Mesendoderm (in vitro differentiated cells): ENCODE measurements at places on chromosomes 12 and 14.

DNA sequence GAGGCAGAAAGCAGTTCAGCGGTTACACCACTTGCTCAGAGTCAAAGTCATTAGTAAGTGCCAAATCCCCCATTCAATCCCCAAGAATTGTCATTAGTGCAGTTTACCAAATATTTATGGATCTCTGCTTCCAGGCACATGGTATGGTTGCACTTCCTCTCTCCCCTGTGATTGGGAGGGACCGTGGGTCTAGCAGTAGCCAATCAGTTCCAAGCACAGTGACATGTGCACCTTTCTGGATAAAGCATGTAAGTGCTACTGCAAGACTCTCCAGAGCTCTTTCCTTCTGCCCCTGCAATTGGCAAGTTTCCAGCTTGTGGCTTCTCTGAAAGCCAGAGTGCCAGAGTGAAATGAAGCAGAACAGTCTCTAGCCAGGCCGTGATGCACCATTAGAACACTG lies 85.3 kb upstream of the FLRT2 start:
- no peak for DNase-seq
- H3K36me3 ChIP-seq: no peaks in the 10 kb centered on the region
- no peaks in the 10 kb centered on the region for H3K27me3 ChIP-seq
- H3K4me3 ChIP-seq: no peak overlapping the region
- H3K4me1 ChIP-seq: no peaks in the 10 kb centered on the region
- no peak overlapping the region for H3K27ac ChIP-seq

DNA sequence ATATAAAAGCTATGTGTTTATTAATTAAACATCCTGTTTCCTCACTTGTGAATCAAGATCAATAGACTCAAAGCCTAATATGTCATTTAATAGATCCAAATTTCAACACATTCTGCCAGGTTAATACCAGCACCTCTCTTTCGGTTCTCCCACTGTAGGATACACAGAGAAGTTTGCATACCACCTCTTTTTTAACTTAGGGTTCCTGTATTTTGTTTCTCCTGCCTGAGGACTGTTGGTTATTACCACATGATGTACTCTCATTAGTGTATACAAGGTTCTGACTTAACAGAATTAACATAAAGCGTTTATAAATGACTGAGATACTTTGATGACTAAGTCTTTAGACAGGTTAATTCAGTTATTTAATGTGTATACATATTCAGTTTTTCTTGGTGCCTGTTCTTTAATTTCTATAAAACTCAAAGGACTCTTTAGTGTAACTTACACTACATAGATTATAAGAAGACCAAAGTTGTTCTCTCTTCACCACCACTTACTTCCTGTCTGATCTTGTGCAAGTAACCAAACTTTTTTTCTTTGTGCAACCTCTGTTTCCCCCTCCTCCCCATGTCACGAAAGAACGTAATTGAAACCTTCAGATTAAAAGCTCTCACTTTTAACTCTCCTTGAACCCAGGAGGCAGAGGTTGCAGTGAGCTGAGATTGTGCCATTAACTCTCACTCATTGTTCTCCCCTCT lies 89.8 kb upstream of the DNM1L start:
- H3K36me3 ChIP-seq: no peaks in the 10 kb centered on the region
- DNase-seq: no peak
- no peaks in the 10 kb centered on the region for H3K27me3 ChIP-seq
- H3K27ac ChIP-seq: no peak overlapping the region

DNA sequence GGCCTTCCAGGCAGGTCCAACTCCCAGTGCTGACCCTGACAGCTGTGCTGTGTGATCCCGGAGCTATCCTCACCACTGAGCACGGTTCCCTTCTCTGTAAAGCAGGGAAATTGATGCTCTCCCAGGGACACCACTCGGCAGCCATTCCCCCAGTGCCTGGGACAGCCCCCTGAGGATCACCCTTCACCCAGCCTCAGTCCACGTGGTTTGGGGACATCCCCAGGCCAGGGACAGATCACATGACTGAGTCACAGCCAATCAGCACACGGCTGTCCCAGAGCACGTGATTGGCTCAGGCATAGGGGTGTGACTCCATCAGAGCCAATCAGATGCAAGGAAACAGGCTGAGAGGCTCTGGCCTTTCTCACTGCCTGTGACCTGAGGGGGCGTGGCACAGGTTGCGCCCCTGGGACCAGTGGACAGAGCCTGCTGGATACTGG lies 68.8 kb upstream of the SFSWAP start:
- H3K4me1 ChIP-seq: peaks cover 2% of the 10 kb centered on the region
- no peaks in the 10 kb centered on the region for H3K36me3 ChIP-seq
- no peaks in the 10 kb centered on the region for H3K27me3 ChIP-seq
- no peak overlapping the region for H3K27ac ChIP-seq

DNA sequence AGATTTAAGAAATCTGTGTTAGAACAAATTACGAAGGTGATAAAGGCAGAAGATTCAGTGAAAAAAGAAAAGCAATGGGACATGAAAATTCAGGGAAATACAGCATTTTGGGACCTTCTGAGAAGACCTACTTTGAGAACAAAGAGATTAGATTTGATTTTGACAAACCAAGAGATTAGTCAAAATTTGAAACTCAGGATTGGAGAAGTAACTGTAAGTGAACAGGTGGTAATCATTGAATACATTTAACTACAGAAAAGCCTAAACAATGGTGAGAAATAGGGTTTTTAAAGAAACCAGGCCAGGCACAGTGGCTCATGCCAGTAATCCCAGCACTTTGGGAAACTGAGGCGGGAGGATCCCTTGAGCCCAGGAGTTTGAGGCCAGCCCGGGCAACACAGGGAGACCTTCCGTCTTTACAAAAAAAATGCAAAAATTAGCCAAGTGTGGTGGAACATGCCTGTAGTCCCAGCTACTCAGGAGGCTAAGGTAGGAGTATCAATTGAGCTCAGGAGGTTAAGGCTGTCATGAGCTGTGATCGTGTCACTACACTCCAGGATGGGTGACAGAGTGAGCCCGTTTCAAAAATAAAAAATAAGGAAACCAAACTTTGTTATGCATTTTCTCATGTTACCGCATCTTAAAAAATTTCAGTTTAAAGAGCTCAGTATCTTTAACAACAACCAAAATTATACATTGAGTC lies 8.9 kb upstream of the SAV1 start:
- no peak overlapping the region for H3K4me3 ChIP-seq
- H3K4me1 ChIP-seq: peaks cover 10% of the 10 kb centered on the region
- peak overlapping the region; percentile 56 for H3K27ac ChIP-seq
- H3K27me3 ChIP-seq: no peaks in the 10 kb centered on the region
- DNase-seq: no peak
- no peaks in the 10 kb centered on the region for H3K36me3 ChIP-seq
